ENCODE measurements at places on chromosomes 3 and 15.
A peak's percentile ranks its signal among the peaks of the same experiment; 100 is the strongest.

DNA sequence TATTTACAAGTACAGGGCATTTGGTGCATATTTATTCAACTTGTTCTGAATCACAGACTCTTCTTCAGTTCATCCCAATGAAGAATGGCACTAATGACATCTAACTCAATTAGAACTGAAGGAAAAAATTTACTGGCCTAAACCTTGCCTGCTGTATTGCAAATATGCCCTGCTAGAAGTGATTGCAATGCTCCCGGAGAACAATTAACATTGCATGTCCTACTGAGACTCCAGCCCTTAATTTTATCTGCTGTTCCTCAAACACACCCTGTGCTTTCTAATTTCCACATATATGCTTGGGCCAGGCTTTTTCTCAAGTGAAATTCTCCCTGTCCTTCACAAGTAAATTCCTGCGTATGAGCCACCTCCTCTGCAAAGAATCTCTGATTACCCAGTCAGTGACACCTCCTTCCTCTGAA lies 8.3 kb downstream of the ACKR4 start:
- DNase-seq: no peak

GRCh38 chr3:17183951-17184550 lies 299.3 kb downstream of the PLCL2 start:
- no peak for DNase-seq

- DNase-seq: no peak
These were observed 84.0 kb upstream of the TRA2B start for GRCh38 chr3:186021673-186022362.

DNA sequence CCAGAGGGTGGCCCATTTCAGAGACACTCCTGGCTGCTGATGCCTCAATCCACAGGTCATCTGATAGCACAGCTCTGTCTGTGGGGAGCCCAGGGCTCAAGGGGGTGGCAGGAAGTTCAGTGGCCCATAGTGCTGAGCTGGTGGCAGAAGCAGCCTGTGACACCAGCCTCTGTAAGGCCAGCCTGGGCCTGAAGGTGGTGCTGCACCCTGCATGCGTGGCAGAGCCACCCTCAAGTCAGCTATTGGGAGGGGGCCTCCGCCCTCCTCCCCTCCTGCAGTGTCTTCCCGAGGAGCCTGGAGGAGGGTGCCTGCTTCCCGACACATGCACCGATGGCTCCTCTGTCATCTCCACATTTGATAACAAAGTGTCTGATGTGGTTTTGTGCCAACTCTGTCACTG lies 3.0 kb downstream of the PLA1A start:
- no peak for DNase-seq

DNA sequence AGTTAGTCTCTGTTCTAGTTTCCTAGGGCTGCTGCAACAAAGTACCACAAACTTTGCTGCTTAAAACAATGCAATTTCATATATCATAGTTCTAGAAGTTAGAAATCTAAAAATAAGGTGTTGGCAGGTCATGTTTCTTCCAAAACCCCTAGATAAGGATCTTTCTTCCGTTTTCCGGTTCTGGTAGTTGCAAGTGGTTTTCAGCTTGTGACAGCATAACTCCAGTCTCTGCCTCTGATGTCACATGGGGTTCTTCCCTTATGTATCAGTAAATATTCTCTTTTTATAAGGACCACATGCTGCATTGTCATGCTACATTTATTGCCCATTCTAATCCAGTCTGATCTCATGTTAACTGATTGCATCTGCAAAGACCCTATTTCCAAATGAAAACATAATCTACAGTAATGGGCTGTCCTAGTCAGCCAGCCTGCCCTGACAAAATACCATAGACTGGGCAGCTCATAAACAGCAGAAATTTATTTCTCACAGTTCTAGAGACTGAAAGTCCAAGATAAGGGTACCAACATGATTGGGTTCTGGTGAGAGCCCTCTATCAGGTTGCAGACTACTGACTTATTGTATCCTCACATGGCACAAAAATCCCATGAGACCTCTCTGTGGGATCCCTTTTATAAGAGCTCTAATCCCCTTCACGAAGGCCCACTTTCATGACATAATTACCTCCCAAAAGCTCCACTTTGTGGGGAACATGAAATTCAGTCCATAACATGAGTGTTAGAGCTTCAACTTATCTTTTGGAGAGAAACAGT lies 642.0 kb upstream of the NAALADL2 start:
- no peak for DNase-seq

GRCh38 chr3:192851821-192852372 lies 65.8 kb downstream of the MB21D2 start:
- DNase-seq: peak; percentile 42

DNA sequence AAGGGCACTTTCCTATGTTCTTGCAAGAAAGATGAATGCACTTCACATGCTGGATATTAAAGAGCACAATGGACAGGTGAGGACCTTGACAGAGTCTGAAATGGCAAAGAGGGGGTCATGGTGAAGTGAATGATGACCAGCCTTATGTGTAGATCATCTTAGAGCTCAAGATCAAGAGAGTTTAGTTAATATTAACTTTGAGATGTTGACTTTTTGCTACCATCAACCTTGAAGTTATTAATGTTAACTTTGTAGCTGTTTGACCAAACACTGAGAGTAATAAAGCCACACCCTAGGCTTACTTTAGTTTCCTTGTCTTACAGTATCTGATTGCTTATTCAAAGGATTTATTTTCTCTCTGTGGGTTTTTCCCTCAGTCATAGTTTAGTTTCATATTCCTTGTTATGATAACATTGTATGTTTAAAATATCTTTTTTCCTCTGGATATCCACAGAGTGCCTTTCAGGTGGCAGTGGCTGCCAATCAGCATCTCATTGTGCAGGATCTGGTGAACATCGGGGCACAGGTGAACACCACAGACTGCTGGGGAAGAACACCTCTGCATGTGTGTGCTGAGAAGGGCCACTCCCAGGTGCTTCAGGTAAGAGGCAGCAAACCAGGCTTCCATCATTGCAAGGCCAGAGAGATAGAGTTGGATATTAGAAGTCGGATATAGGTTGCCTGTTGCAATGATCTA lies 5.4 kb downstream of the NFKBIZ start:
- DNase-seq: no peak

DNA sequence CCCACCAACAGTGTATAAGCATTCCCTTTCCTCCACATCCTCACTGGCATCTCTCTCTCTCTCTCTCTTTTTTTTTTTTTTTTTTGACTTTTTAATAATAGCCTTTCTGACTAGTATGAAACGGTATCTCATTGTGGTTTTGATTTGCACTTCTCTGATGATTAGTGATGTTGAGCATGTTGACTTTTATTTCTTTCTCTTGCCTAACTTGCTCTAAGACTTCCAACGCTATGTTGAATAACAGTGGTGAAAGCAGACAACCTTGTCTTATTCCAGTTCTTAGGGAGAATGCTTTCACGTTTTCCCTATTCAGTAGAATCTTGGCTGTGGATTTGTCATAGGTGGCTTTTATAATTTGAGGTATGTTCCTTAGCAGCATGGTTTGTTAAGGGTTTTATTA lies 249.4 kb upstream of the MDFIC2 start:
- no peak for DNase-seq

- DNase-seq: no peak
These were observed 73.3 kb downstream of the TRANK1 start for GRCh38 chr3:36871379-36872126.

DNA sequence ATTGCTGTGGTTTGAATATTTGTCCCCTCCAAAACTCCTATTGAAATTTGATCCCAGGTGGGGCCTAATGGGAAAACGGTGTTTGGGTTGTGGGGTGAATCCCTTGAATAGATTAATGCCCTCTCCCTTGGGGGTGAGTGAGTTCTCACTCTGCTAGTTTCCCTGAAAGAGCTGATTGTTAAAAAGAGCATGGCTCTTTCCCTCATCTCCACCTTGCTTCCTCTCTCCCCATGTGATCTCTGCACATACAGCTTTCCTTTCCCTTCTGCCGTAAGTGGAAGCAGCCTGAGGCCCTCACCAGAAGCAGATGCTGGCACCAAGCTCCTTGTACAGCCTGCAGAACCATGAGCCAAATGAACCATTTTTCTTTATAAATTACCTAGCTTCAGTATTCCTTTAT lies 394.9 kb upstream of the WNT5A start:
- no peak for DNase-seq

GRCh38 chr3:41601404-41601987 lies 360.4 kb downstream of the ULK4 start:
- DNase-seq: no peak

GRCh38 chr3:46416125-46416810 lies 9.2 kb downstream of the CCRL2 start:
- no peak for DNase-seq
